ENCODE measurements at places on chromosomes 5 and 9. TPM values are rescaled to one million over a fixed set of nuclear protein-coding genes. Genes with fewer than 3 reads are reported as not detected.

DNA sequence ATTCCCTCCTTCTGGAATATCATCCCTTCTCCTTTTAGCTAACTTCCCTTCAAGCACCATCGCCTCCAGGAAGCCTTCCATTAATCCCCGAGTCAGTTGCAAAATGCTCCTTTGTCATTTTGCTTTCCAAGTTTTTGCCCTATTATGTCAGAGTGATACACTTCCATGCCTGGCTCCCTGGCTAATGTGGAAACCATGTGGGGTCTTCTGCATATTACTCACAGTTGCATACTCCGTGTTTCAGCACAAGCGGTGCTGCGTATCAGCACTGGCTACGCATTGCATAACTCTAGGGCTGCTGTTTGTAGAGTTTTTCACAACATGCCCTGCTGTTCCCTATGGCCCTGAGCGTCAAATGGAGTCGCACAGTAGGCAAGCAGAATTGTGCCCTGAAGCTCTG lies 1.9 kb downstream of the TEX53 start:
- DNase-seq: no peak

DNA sequence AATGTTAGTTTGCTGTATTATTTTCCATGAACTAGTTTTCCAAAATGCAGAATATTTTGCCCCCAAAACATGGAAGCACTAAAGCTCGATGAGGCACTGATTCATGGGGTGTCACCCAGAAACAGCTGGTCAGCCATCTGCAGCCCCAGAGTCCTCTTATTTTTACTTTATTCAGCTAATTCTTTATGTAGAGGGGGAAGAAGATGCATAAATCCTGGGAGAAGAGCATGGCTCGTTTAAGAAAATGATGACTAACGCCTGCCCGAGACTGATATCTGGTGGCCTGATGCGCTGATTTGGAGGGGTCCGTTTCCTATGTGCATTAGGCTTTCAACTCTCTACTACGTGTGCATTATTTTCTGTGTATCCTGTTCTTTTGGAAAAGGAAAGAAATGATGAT lies 390.3 kb upstream of the MEF2C start:
- no peak for DNase-seq

DNA sequence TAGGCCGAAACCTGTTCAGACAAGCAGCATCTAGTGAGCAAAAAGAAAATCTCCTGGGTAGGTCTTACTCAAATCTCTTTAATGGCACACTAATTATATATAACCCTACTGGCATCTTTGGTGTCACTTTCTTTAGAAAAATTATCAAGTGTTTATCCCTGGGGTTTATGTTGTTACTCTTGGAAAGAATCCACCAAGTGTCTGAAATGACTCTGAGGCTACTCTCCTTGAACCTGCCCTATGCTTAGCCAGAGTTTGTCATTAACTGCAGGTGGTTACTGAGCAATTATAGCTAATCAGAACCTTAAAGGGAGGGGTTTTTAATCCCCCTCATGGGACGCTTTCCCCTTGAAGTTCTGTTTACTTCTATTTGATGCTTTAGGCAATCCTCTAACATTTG lies 381.9 kb downstream of the PLK2 start:
- no peak for DNase-seq

The PCDH1 gene
- 42.4 TPM for total RNA-seq

DNA sequence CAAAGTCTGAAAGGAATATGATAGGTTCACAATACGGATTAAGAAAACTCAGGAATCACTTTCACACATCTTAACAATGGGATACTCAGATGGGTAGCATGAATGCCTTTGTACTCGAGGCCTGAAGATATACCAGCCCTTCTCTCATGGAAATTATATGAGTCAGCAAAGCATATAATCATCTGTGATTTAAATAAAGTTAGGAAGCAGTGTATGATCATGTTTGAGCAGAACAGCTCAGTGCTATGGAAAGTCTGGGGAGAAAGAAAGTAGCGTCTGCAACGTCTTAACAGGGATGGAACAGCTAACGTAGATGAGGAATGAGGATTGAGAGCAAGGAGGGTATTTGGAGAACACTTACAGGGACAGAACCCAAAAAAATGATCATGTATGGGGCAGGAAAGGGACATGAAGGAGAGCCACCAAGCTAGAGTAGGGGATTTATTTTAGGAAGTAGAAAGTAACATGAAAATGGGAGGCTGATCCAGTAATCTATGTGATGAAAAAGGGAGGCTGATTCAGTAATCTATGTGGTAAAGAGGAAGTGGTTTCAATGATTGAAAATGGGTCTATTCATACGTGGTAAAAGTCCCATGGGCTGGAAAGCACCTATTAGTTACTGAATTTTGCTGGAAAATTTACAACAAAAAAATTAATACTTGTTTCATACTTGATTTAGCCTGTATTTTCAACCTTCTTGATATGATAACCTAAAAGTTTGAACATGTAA lies 85.9 kb downstream of the GNA14 start:
- DNase-seq: no peak

GRCh38 chr9:129355631-129356030 lies 177.6 kb upstream of the IER5L start:
- no peak for DNase-seq

Data from kidney epithelial cell (primary cell).